ENCODE measurements at places on chromosomes 6 and 20.

DNA sequence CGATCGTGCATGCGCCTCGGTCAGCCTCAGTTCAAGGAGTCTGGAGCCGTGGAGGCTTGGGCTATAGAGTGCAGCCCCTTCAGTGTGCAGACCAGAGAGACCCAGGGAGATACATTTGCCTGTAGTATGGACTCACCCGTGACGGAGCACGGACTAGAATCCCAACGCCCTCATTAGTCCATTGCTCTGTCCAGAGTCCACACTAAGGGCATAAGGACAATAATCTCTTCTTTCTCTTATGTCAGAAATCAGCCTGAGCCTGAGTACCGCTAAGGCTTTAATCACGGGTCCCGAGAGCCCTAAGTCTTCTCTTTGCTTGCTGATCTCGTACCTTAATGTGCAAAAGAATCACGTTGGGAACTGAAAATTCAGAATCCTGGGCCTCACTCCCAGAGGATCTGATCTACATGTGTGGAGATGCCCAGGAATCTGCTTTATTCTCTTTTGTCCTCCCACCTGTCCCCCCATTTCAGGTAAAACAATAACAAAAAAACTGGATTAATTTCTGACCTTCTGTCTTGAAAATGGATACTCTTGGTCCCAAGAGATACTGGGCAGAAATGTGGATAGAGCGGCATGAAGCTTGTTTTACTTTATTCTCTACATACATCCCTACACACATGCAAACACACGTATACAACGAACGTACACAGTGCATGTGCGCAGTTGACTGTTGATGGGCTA is 671 bp downstream of the BPHL start:
- DNase-seq, result no peak

GRCh38 chr20:10982692-10983091 is 308.9 kb upstream of the JAG1 start:
- DNase-seq, result no peak

GRCh38 chr6:56381801-56382251 is 134.4 kb upstream of the COL21A1 start:
- DNase-seq, result no peak

DNA sequence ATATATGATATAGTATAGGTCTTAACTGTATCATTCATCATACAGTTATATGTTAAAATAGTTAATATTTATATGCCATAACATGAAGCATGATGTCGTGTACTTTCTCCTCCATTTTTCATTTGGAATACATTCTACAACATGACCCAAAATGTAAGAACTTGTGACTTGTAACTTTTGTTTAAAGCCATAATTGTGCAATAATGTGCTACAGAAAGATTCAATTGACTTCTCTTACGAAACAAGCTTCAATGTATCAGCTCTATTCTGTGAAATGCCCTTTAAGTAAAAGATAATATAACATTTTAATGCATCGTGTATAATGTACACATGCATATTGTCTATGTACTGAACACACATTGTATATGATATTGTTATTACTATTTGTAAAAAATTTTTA is 76.7 kb upstream of the FABP7 start:
- no peak for DNase-seq

DNA sequence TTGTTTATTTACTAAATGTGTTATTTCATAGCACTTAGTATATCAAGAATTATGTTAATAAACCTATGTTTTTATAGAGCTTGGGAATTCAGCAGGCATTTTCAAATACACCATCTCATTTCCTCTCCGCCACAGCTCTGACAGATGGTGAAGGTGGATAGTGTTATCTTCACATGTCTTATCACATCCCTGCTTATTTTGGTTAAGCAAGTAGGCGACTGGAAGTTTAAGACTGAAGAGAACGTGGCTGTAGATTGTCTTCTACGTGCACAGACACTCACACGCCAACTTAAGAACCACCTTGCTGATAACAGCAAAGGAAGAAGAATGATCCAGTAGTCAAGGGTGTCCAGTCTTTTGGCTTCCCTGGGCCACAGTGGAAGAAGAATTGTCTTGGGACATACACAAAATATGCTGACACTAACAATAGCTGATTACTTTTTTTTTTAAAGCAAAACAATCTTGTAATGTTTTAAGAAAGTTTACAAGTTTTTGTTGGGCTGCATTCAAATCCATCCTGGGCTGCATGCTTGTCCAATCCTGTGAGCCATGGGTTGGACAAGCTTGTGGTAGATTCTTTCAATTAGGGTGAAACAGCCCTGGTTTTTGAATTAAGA is 43.3 kb upstream of the SCGN start:
- no peak for DNase-seq

DNA sequence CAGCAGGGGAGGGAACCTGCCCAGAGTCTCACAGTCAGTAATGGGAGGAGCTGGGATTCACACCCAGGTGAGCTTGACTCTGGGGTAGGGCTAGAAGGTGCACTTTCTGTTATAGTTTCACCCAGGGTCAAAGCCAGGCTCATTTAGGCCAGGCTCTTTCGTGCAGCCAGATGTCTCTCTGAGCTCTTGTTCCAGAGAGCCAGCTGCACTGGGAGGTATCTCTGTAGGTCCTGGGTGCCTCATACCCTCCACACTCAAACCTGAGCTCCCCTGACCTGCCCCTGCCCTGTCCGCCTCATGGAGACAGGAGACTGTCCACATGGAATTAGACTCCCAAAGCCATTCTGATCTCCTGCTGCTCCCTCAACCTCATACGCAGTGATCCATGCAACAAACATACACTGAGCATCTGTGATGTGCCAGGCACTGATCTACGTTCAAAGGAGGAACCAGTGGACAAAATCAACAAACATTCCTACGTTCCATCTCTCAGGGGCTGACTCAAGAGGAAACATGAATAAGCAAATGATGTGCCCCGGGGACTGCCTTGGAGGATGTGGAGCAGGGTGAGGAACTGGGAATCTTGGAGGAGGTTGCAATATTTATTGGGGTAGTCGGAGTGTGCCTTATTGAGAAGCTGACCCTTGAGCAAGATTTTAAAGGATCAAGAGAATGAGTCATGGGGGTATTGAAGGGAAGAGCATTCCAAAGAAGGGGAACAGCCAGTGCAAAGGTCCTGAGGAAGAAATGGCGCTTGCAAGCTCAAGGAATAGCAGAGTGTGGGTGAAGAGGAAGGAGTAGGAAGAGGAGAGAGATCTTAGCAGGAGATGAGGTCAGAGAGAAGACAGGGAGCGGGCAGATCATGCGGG is 71.3 kb upstream of the TOX2 start:
- DNase-seq, result no peak

GRCh38 chr20:5608104-5608441 is 142.1 kb upstream of the SHLD1 start:
- no peak for DNase-seq

DNA sequence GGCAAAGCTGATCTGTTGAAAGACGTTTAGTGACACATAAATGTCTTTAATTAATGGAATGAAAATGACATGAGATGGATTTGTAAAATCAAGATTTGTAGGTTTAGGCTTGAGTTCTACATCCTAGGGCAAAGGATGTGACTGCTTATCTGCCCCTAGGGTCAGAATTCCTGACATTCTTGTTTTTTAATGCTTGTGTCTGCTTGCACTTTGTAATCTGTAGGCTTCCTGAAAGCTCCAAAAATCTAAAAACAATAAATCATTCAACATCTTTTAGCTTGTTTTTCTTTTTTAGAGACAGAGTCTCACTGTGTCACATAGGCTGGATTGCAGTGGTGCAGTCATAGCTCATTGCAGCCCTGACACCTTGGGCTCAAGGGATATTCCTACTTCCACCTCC is 107.9 kb upstream of the MLIP start:
- DNase-seq, result no peak

DNA sequence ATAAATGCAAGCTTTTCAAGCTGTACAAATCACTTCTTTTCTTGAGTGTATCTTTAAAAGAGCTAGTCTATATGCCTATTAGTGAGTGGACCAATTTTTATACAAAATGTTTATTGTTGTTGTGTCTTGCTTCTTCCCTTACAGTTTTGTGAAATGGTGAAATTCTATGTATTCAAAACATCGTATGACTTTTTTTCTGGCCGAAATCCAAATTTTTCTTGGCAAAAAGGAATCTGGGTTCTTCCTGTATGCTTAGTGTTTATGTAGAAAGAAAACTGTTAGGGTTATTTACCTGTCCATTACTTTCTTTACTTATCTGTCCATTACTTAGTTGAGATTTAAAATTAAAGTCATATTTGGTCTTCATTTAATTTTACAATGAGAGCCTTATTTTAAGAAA is 153.9 kb downstream of the MMS22L start:
- DNase-seq, result no peak

DNA sequence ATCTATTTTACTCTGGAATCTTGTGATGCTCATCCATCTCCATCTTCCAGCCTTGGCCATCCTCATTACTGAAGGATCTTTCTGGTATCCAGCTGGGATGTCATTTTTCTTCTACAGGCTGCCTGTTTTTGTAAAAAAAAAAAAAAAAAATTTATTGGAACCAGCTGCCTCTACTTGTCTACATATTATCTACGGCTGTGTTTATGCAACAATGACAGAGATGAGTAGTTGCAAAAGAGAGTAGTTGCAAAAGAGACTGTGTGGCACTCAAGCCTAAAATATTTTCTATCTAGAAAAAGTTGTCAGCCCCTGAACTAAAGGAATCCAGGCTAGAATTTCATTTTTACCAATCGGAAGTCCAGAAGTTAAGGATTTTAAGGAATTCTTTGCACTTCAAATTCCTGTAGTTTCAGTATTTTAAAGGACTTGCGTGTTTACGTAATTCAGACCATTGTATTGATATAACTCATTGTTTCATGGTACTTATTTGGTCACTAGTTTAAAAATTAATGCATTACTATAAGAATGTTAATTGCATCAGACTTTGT is 38.6 kb upstream of the PLCG1 start:
- DNase-seq, result no peak

- DNase-seq, result no peak
Measured at GRCh38 chr6:90456001-90456400, 130.9 kb downstream of the MAP3K7 start.

GRCh38 chr20:20181322-20181721 is 129.0 kb downstream of the CFAP61 start:
- no peak for DNase-seq

DNA sequence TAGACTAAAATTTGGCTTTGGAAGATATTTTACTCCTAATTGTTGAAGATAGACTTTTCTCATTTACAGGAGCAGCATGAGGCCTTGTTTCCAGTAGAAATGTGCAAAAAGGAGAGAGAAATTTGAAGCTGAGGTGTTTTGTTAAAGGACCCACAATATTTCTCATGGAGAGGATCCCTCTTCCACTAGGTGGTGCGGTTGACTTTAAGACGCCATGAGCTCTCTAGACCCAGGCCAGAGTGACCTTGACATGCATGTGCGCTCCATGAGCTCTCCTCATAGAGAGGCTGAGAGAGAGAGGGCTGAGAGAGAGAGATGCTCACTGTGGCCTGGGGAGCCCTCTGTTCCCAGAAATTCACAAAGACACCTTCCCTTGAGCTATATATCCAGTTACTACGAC is 861.2 kb upstream of the EYS start:
- DNase-seq, result no peak

GRCh38 chr6:19032591-19033295 is 645.6 kb downstream of the RNF144B start:
- DNase-seq, result no peak

DNA sequence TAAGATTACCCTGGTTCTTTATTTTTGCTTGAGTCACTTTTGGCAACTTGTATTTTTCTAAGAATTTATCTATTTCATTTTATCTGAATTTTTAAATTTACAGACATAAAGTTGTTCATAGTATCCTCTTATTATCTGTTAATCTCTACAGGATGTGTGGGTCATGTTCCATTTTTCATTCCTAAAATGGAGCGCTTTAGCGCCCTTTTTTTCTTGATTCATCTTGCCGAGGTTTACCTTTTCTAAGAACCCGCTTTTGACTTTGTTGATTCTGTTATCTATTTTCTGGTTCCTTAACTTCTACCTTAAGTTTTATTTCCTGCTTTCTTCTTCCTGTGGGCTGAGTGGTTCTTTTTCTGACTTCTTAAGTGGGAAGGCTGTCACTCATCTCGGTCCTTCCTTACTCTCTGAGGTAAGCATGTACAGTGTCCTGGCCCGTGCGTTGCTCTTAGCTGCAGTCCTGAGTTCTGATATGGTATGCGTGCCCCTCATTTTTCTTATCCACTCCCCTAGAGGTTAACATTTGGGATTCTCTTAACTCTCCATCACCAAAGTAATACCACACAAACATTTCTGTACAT is 399.8 kb downstream of the CDC5L start:
- DNase-seq, result peak; percentile 15

- no peak for DNase-seq
Measured at GRCh38 chr6:36609582-36609981, 15.4 kb downstream of the SRSF3 start.

- peak; percentile 51 for DNase-seq
Measured at GRCh38 chr6:30955367-30956042, 14.7 kb downstream of the MUCL3 start.

DNA sequence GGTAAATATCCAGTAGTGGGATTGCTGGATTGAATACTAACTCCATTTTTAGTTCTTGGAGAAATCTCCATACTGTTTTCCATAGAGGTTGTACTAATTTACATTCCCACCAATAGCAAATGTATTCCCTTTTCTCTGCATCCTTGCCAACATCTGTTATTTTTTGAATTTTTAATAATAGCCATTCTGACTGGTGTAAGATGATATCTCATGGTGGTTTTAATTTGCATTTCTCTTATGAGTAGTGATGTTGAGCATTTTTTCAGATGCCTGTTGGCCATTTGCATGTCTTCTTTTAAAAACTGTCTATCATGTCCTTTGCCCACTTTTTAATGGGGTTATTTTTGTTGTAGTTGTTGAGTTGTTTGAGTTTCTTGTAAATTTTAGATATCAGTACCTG is 253.2 kb downstream of the HAO1 start:
- DNase-seq, result no peak

- no peak for DNase-seq
Measured at GRCh38 chr20:52532674-52533073, 341.1 kb upstream of the ZFP64 start.

- no peak for DNase-seq
Measured at GRCh38 chr6:6968357-6968730, 139.4 kb upstream of the RREB1 start.

GRCh38 chr20:18440403-18440802 is 26.4 kb downstream of the DZANK1 start:
- DNase-seq, result no peak

GRCh38 chr20:4111440-4112411 is 96.4 kb upstream of the RNF24 start:
- no peak for DNase-seq

- peak; percentile 39 for DNase-seq
Measured at GRCh38 chr6:111823831-111824607, 49.2 kb downstream of the FYN start.

Data from CD4-positive, alpha-beta T cell treated with Interleukin-6 at 100 ng/mL for 8 hours (primary cell).